ENCODE measurements at places on chromosomes 4 and X. TPM values are rescaled to one million over a fixed set of nuclear protein-coding genes. Genes with fewer than 3 reads are reported as not detected.
A peak's percentile ranks its signal among the peaks of the same experiment; 100 is the strongest.

GLA gene
- 48.3 TPM for total RNA-seq

REELD1 gene
- total RNA-seq: 0.06 TPM

NXF3 gene
- not detected for total RNA-seq

DNA sequence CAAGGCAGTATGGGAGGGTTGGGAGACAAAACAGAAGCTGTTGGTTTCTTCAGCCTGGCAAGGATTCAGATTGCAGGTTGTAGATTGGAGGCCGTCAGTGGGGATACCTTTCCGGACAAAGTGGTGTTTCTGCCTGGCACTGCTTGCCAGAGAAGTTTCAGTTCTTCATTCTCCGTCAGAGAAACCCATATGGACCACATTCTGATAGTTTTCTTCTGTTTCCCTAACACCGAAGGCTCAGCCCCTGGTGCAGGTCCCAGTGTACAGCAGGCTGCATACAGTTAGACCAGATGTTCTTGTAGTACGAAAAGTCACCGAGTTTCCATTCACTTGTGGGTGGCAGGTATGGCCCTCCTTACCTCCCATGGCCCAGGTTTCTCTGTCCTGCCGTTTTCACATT, 107.3 kb downstream of the PTTG2 start:
- H3K27me3 ChIP-seq: no peaks in the 10 kb centered on the region
- no peak for DNase-seq
- H3K27ac ChIP-seq: no peak overlapping the region
- no peaks in the 10 kb centered on the region for H3K36me3 ChIP-seq

DNA sequence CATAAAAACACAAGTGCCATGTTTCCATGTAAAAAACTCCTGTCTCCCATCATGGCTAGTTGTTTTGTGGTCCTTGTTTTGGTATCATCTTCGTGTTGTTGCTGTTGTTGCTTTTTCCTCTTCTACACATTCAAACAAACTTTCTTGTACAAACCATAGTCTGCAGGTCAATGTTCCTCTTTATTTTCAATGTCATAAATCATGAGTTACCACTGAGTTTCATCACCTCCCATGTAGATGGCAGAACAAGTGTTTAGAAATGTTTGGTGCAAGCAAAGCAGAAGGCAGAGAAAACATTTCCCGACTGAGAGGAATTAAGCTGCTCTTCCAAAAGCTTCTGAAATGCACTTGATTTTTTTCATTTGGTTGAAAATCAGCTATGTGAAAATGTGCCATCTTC, 166.0 kb downstream of the ANTXR2 start:
- no peak overlapping the region for H3K4me3 ChIP-seq
- no peak for DNase-seq
- H3K27ac ChIP-seq: no peak overlapping the region
- H3K36me3 ChIP-seq: no peaks in the 10 kb centered on the region
- H3K27me3 ChIP-seq: no peaks in the 10 kb centered on the region
- H3K4me1 ChIP-seq: no peaks in the 10 kb centered on the region

DNA sequence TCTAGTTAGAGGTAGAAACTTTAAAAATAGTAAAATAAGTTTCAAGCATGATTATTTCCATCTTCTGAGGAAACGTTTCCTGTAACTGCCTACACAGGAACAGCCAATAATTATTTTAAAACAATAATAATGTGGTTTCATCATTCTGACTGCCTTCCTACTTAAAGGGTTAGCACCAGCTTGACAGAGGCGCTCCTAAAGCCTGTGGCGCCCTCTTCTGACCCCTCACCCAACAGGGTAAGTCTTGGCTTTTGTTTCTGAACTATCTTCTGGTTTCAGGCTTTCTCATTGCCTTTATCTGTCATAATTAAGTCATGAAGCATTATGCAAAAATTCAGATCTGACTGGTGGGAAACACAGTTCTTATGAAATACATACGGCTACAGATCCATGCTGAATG, 96.7 kb downstream of the ITM2A start:
- no peaks in the 10 kb centered on the region for H3K36me3 ChIP-seq
- DNase-seq: peak; percentile 66
- no peaks in the 10 kb centered on the region for H3K27me3 ChIP-seq

DNA sequence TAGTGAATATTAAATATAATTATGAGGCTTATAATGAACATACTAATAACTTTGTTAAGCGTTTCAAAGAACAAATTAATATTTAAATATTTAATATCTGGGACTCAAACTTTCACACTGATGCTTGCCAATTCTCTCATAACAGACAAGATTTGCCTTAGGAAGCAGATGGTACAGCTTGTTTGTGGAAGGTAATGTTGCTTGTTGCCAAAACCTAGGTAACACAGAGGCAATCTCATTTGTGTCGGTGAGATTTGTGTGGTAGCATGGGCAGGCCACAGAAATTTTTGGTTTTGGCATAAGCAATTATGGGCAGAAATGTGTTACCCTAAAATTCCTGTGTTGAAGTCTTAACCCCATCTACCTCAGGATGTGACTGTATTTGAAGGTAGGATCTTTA, 114.9 kb upstream of the AFF2 start:
- no peak for DNase-seq
- no peaks in the 10 kb centered on the region for H3K27me3 ChIP-seq
- H3K27ac ChIP-seq: no peak overlapping the region
- H3K4me3 ChIP-seq: no peak overlapping the region

- H3K27ac ChIP-seq: no peak overlapping the region
- H3K4me1 ChIP-seq: no peaks in the 10 kb centered on the region
- no peaks in the 10 kb centered on the region for H3K36me3 ChIP-seq
- H3K4me3 ChIP-seq: no peak overlapping the region
- DNase-seq: no peak
Measured at GRCh38 chrX:83829874-83830273, 31.1 kb upstream of the CYLC1 start.

DNA sequence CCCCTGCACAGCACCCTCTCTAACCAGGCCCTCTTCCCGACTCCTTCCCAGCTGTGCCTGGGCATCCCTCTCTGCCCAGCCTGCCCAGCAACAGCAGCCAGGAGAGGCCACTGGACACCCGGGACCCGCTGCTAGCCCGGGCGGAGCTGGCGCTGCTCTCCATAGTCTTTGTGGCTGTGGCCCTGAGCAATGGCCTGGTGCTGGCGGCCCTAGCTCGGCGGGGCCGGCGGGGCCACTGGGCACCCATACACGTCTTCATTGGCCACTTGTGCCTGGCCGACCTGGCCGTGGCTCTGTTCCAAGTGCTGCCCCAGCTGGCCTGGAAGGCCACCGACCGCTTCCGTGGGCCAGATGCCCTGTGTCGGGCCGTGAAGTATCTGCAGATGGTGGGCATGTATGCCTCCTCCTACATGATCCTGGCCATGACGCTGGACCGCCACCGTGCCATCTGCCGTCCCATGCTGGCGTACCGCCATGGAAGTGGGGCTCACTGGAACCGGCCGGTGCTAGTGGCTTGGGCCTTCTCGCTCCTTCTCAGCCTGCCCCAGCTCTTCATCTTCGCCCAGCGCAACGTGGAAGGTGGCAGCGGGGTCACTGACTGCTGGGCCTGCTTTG, 1.1 kb downstream of the AVPR2 start:
- no peaks in the 10 kb centered on the region for H3K27me3 ChIP-seq
- no peaks in the 10 kb centered on the region for H3K4me1 ChIP-seq
- H3K4me3 ChIP-seq: no peak overlapping the region
- H3K36me3 ChIP-seq: no peaks in the 10 kb centered on the region

GRCh38 chr4:114607056-114607455, 8.4 kb downstream of the UGT8 start:
- DNase-seq: no peak
- no peak overlapping the region for H3K27ac ChIP-seq
- no peaks in the 10 kb centered on the region for H3K27me3 ChIP-seq
- H3K36me3 ChIP-seq: no peaks in the 10 kb centered on the region

All from neural progenitor cell (in vitro differentiated cells).